Colonic mucosa (tissue), 4 donors: ENCODE measurements at places on chromosomes 6 and 20. TPM values are rescaled to one million over a fixed set of nuclear protein-coding genes. Genes with fewer than 3 reads are reported as not detected.

TMEM217 gene
- total RNA-seq, result 0.62 TPM

POU5F1 gene
- total RNA-seq, result 3.4 TPM

GRCh38 chr6:136411025-136411325 is 121.3 kb upstream of the BCLAF1 start:
- no peak for DNase-seq

- DNase-seq, result no peak
Observed at GRCh38 chr6:157649311-157650260, 173.5 kb upstream of the SNX9 start.

GRCh38 chr6:120764312-120764711 is 570.0 kb downstream of the TBC1D32 start:
- no peak for DNase-seq

DNA sequence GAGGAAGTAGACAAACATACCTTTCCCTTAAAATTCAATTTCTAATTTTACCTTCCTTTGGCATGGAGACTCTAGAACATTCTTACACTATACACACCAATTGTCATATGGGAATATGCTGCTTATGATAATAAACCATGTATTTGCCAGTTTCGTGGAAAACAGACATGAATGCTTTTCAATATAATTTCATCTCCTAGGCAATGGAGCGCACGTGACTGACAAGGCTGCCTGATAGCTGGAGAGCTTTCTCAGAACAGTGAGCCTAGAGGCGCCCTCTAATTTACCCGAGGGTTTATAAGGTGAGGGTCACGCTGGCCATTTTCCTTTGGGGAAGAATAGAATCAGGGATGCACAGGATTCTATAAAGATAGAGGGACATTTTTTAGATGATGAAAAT is 56.5 kb downstream of the PRR18 start:
- DNase-seq, result no peak
